ENCODE measurements at places on chromosomes 1 and 21. TPM values are rescaled to one million over a fixed set of nuclear protein-coding genes. Genes with fewer than 3 reads are reported as not detected.

GRCh38 chr1:34684266-34684665, 70.6 kb upstream of the GJB5 start:
- H3K27ac ChIP-seq = no peak overlapping the region
- no peak for DNase-seq
- H3K4me3 ChIP-seq = no peak overlapping the region
- H3K27me3 ChIP-seq = no peaks in the 10 kb centered on the region

DNA sequence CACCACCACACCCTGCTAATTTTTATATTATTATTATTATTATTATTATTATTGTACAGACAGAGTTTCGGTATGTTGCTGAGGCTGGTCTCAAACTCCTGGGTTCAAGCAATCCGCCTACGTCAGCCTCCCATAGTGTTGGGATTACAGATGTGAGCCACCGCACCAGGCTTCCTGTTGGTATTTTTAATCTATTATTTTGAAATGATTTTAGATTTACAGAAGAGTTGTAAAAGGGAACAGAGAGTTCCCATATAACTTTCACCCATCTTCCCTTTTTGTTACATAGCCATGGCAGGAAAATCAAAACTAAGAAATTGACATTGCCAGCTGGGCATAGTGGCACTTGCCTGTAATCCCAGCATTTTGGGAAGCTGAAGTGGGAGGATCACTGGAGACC, 42.9 kb upstream of the CITED4 start:
- H3K36me3 ChIP-seq = no peaks in the 10 kb centered on the region
- H3K27me3 ChIP-seq = no peaks in the 10 kb centered on the region
- DNase-seq = no peak
- no peak overlapping the region for H3K4me3 ChIP-seq
- no peak overlapping the region for H3K27ac ChIP-seq

- no peaks in the 10 kb centered on the region for H3K36me3 ChIP-seq
- H3K4me3 ChIP-seq = no peak overlapping the region
- H3K4me1 ChIP-seq = no peaks in the 10 kb centered on the region
- H3K27ac ChIP-seq = no peak overlapping the region
- H3K27me3 ChIP-seq = no peaks in the 10 kb centered on the region
Measured at GRCh38 chr1:84780000-84780716, 89.9 kb upstream of the SSX2IP start.

GRCh38 chr1:162165528-162165927, 96.0 kb downstream of the NOS1AP start:
- H3K27ac ChIP-seq = no peak overlapping the region
- H3K36me3 ChIP-seq = no peaks in the 10 kb centered on the region
- no peak overlapping the region for H3K4me3 ChIP-seq
- H3K27me3 ChIP-seq = no peaks in the 10 kb centered on the region
- no peak for DNase-seq
- H3K4me1 ChIP-seq = no peaks in the 10 kb centered on the region

GRCh38 chr1:178774263-178774662, 49.2 kb downstream of the RALGPS2 start:
- H3K4me1 ChIP-seq = peaks cover 2% of the 10 kb centered on the region
- no peaks in the 10 kb centered on the region for H3K27me3 ChIP-seq
- H3K36me3 ChIP-seq = no peaks in the 10 kb centered on the region
- no peak for DNase-seq
- no peak overlapping the region for H3K27ac ChIP-seq

GRCh38 chr1:109717729-109718128, 5.7 kb downstream of the GSTM5 start:
- H3K27me3 ChIP-seq = no peaks in the 10 kb centered on the region
- no peak for DNase-seq
- no peaks in the 10 kb centered on the region for H3K36me3 ChIP-seq
- H3K4me1 ChIP-seq = peaks cover 15% of the 10 kb centered on the region

GRCh38 chr1:242391896-242392295, 132.6 kb downstream of the PLD5 start:
- no peak overlapping the region for H3K4me3 ChIP-seq
- DNase-seq = no peak
- no peaks in the 10 kb centered on the region for H3K36me3 ChIP-seq
- H3K27me3 ChIP-seq = no peaks in the 10 kb centered on the region

DNA sequence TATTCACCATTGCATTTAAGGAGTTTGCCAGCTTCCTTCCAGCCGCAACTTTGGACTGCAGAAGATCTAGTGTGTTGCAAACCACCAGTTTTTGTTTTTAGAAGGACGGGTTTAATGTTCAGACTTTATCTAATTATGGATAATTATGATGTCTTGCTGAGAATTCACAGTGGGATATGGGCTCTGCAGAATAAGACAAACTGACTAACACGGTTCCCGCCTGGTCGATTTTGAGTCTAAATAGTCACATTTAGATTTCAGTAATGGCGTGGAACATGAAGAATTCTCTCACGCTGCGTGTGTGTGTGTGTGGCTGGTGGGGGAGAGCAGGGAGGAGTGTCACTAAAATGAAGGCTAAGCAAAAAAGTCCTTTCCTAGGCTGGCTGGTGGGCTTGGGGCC, 48.5 kb upstream of the DMRTB1 start:
- no peak for DNase-seq
- no peaks in the 10 kb centered on the region for H3K36me3 ChIP-seq
- H3K4me3 ChIP-seq = no peak overlapping the region
- no peak overlapping the region for H3K27ac ChIP-seq
- H3K27me3 ChIP-seq = no peaks in the 10 kb centered on the region

GRCh38 chr1:1286313-1287261, 6.4 kb downstream of the SCNN1D start:
- no peaks in the 10 kb centered on the region for H3K36me3 ChIP-seq
- no peaks in the 10 kb centered on the region for H3K27me3 ChIP-seq
- no peak overlapping the region for H3K27ac ChIP-seq
- no peak overlapping the region for H3K4me3 ChIP-seq
- H3K4me1 ChIP-seq = peaks cover 3% of the 10 kb centered on the region
- DNase-seq = no peak

Gene CFHR2
- polyA plus RNA-seq = 0.25 TPM

Gene S100A16
- polyA plus RNA-seq = 117 TPM

Gene DEDD
- polyA plus RNA-seq = 53.9 TPM

Gene KRTCAP2
- polyA plus RNA-seq = 219 TPM

Gene HPCAL4
- 11.1 TPM for polyA plus RNA-seq

Gene SYT6
- polyA plus RNA-seq = 0.13 TPM

Gene CPLANE2
- 2.6 TPM for polyA plus RNA-seq

Gene IFFO2
- 3.4 TPM for polyA plus RNA-seq

Measured in ovary (tissue), 10 donors.